ENCODE measurements at places on chromosomes 4 and X. TPM values are rescaled to one million over a fixed set of nuclear protein-coding genes. Genes with fewer than 3 reads are reported as not detected.

GRCh38 chrX:71618303-71618721, at the start of gene CXCR3:
Gene CXCR3 (minus strand): TSS chrX:71618511. CDS start chrX:71618449, 62 bp downstream.
- no peak within 1 kb of the TSS for H3K27ac ChIP-seq
- H3K36me3 ChIP-seq: peaks cover 11% of the 10 kb centered on the region
- H3K4me1 ChIP-seq: peaks cover 4% of the 10 kb centered on the region
- H3K27me3 ChIP-seq: peaks cover 5% of the 10 kb centered on the region
- no peak within 1 kb of the TSS for H3K4me3 ChIP-seq

The TMEM31 gene
- 0.34 TPM for total RNA-seq

The DNAAF6 gene
- total RNA-seq: not detected

GRCh38 chrX:84830836-84831235, 172.8 kb upstream of the APOOL start:
- H3K27ac ChIP-seq: no peak overlapping the region
- no peaks in the 10 kb centered on the region for H3K4me1 ChIP-seq
- H3K4me3 ChIP-seq: no peak overlapping the region
- no peaks in the 10 kb centered on the region for H3K27me3 ChIP-seq
- DNase-seq: no peak

The FAM241A gene
- 2.3 TPM for total RNA-seq

The WDFY3 gene
- 284 TPM for total RNA-seq

The PNMA6A gene
- total RNA-seq: 2.1 TPM

The GATA1 gene
- not detected for total RNA-seq

GRCh38 chr4:158304694-158305093, 94.4 kb downstream of the TMEM144 start:
- H3K4me3 ChIP-seq: no peak overlapping the region
- H3K27ac ChIP-seq: no peak overlapping the region
- H3K27me3 ChIP-seq: no peaks in the 10 kb centered on the region
- no peak for DNase-seq
- H3K36me3 ChIP-seq: no peaks in the 10 kb centered on the region
- H3K4me1 ChIP-seq: no peaks in the 10 kb centered on the region

The COL4A6 gene
- 0.79 TPM for total RNA-seq

GRCh38 chr4:8144359-8144758, 14.3 kb downstream of the ABLIM2 start:
- H3K4me1 ChIP-seq: peaks cover 7% of the 10 kb centered on the region
- H3K36me3 ChIP-seq: no peaks in the 10 kb centered on the region
- H3K27ac ChIP-seq: no peak overlapping the region
- DNase-seq: peak; percentile 51

DNA sequence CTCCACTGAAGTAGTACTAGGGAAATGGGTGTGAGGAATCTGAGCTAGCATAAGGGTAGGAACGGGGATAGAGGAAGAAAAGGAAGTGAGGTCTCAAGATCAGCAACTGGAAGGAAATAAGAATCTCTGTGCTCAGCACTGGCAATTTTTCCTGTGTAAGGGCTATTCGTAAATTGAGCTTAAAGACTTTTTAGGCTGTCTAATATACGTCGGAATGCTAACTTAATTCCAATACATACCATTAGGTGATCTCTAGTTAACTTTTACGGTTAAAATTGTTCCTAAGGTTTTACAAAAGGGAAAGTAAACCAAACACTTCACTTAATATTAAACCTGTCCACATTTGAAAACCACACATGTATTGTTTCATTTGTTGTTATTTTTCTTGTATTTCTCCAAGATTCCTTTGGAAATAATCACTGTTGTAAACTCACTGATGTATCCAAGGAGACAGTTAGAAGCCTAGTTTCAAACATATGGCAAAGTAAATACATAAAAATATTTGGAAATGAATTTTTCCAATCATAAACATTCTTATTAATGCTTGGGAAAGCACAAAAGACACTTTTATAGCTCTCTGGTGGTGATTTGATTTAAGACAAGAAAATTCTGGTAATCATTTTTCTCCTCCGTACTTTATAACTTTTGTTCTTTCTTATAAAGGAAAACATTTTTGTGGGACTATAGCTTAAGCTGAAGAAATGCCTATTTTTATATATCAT, 28.1 kb upstream of the HPGDS start:
- no peak overlapping the region for H3K4me3 ChIP-seq
- H3K4me1 ChIP-seq: no peaks in the 10 kb centered on the region
- no peaks in the 10 kb centered on the region for H3K27me3 ChIP-seq
- no peak for DNase-seq
- H3K36me3 ChIP-seq: no peaks in the 10 kb centered on the region

The CXCL11 gene
- not detected for total RNA-seq

DNA sequence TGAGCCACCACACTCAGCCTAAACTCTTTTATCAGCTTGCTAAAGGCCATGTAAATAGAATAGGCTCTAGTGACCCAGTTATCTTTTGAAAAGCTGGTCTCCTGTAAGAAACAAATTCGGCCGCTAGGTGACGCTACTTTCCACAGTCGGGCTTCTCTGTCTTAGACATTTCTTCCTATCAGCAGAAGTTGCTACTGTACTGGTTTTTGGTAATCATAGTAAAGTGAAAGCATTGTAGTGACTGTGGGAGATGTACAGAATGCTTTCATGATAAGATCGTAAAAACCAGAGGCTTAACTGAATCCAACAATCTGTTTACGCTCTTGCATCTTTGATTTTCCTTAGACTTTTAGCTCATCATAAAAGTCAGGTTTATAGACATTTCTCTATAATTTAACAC, 82.6 kb downstream of the GK start:
- H3K4me1 ChIP-seq: no peaks in the 10 kb centered on the region
- H3K27ac ChIP-seq: no peak overlapping the region
- no peak overlapping the region for H3K4me3 ChIP-seq
- no peaks in the 10 kb centered on the region for H3K36me3 ChIP-seq

The JCHAIN gene
- total RNA-seq: 0.97 TPM

- no peaks in the 10 kb centered on the region for H3K36me3 ChIP-seq
- no peaks in the 10 kb centered on the region for H3K27me3 ChIP-seq
- H3K4me1 ChIP-seq: peaks cover 9% of the 10 kb centered on the region
- no peak overlapping the region for H3K4me3 ChIP-seq
- DNase-seq: no peak
- no peak overlapping the region for H3K27ac ChIP-seq
These were observed 168.8 kb downstream of the RCHY1 start for GRCh38 chr4:75345423-75345822.

GRCh38 chrX:83469551-83469950, 38.5 kb upstream of the POU3F4 start:
- no peaks in the 10 kb centered on the region for H3K4me1 ChIP-seq
- H3K27ac ChIP-seq: no peak overlapping the region
- H3K4me3 ChIP-seq: no peak overlapping the region
- peak; percentile 55 for DNase-seq
- no peaks in the 10 kb centered on the region for H3K36me3 ChIP-seq

The SHOX gene
- not detected for total RNA-seq

DNA sequence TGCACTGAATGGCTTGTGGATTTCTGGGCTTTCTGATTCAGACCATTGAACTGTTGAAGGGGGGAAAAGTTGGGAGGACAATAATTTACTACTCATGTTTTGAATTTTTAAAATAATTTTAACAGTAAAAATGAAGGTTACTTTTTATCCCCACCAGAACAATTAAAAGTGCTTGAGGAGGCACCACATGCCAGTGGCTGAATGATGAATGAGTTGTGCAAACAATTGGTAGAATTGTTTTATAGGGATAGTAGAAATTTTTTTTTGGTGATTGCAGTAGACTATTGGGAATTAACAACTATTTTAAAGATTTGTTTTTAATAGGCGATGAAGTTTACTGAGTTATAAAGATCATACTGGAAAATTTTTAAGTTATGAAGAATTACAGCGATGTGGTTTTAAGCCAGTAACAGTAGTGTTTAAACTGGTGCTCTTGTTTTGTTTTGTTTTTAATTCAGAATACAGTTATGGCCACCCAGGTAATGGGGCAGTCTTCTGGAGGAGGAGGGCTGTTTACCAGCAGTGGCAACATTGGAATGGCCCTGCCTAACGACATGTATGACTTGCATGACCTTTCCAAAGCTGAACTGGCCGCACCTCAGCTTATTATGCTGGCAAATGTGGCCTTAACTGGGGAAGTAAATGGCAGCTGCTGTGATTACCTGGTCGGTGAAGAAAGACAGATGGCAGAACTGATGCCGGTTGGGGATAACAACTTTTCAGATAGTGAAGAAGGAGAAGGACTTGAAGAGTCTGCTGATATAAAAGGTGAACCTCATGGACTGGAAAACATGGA, 2.7 kb downstream of the REST start:
- H3K4me3 ChIP-seq: no peak overlapping the region
- no peaks in the 10 kb centered on the region for H3K27me3 ChIP-seq
- DNase-seq: no peak
- no peaks in the 10 kb centered on the region for H3K36me3 ChIP-seq
- H3K27ac ChIP-seq: no peak overlapping the region
- H3K4me1 ChIP-seq: peaks cover 10% of the 10 kb centered on the region

GRCh38 chr4:181194096-181194495, 1049.1 kb upstream of the TENM3 start:
- no peaks in the 10 kb centered on the region for H3K27me3 ChIP-seq
- no peak overlapping the region for H3K4me3 ChIP-seq
- no peak for DNase-seq
- H3K36me3 ChIP-seq: no peaks in the 10 kb centered on the region
- H3K27ac ChIP-seq: no peak overlapping the region

DNA sequence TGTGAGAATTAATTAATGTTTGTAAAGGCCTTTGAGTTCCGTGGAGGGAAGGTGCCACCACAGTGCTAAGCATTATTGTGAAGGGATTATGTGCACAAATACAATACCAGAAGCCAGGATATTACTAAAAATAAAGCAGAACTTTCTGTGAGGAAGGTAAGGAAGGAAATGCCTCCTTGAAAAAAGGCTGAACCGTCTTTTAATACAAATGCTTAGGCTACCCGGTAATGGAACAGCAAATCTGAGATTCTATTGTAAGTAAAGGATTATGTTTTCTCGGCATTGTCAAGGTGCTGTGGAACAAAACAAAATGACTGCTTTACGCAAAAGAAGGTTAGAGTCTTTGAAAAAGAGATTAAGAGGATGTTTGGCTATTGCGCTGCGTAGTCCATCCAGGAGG, 57.9 kb upstream of the SPRY1 start:
- no peak for DNase-seq
- H3K36me3 ChIP-seq: no peaks in the 10 kb centered on the region
- no peak overlapping the region for H3K4me3 ChIP-seq

GRCh38 chrX:71181558-71181909, 36.9 kb downstream of the NLGN3 start:
- H3K36me3 ChIP-seq: no peaks in the 10 kb centered on the region
- H3K4me1 ChIP-seq: peaks cover 9% of the 10 kb centered on the region
- H3K27me3 ChIP-seq: no peaks in the 10 kb centered on the region
- peak overlapping the region; percentile 35 for H3K4me3 ChIP-seq

DNA sequence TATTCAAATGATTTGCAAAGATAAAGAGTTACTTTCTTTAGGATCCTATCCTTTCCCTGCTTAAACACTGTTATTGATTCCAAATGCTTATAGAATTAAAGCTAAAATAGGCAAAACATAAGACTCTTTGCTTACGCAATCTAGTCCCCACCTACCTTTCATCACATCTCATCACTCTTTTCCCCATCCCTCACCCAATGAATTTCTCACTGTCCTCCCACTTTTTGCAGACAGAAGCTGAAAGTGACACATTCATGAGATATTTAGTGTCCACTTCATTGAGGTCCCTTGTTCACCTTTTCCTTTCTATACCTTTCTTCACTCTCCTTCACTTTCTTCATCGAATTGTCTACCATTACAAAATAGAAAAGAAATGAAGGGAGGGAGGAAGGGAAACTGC, 424 bp downstream of the SATL1 start:
- no peaks in the 10 kb centered on the region for H3K27me3 ChIP-seq
- H3K4me1 ChIP-seq: no peaks in the 10 kb centered on the region
- H3K36me3 ChIP-seq: no peaks in the 10 kb centered on the region
- peak overlapping the region; percentile 54 for H3K4me3 ChIP-seq
- H3K27ac ChIP-seq: peak overlapping the region; percentile 75

DNA sequence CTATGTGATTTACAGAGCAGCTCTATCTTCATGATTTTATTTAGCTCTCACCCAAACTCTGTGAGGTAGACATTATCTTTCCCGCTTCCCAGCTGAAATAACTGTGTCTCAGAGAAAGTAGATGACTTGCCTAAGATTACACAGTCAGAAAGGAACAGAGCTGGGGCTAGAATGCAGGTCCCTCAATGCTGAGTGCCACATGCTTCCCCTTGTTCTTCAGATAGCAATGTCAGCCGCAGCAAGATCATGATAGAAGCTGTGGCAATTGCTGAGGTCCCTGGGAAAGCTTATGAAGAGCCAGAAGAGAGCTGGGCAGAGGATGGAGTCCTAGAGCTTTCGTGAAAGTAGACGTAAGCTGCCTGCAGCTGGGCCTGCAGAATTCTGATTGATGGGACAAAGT, 11.1 kb upstream of the GABRE start:
- no peaks in the 10 kb centered on the region for H3K36me3 ChIP-seq
- H3K27me3 ChIP-seq: peaks cover 6% of the 10 kb centered on the region
- H3K4me3 ChIP-seq: no peak overlapping the region
- no peak overlapping the region for H3K27ac ChIP-seq
- no peak for DNase-seq

DNA sequence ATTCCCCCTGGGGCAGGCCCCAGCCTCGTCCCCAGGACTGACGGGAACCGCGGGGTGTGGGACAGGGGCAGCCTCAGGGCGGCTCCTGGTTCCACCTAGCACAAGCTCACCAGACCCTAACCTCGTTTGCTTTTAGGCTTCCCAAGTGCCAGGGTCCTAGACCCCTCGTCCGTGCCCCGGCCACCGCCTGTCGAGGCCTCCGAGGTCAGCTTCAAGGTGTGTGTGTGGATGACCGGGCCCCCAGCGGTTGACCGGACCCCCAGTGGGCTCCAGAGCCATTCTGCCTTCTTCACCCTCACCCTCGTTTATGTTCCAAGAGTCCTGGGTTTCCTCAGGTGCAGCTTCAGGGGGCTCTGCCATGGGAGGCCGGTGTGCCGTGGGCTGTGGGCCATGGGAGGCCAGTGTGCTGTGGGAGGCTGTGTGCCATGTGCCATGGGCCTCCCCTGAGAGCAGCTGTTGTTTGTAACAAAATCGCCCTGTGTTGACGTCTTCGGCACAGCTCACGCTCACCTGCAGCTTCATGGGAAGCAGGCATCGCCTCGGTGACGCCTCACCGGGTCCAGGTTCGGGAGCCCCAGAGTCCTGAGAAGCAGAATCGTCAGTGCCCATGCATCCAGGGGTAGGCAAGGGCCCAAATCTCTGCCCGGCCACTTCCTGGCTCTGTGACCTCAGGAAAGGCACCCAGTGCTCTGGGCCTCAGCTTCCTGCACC, 43.0 kb upstream of the HMX1 start:
- no peak overlapping the region for H3K4me3 ChIP-seq
- no peaks in the 10 kb centered on the region for H3K4me1 ChIP-seq
- no peak for DNase-seq
- H3K27me3 ChIP-seq: no peaks in the 10 kb centered on the region
- H3K27ac ChIP-seq: no peak overlapping the region

The RAI2 gene
- total RNA-seq: 21.3 TPM

DNA sequence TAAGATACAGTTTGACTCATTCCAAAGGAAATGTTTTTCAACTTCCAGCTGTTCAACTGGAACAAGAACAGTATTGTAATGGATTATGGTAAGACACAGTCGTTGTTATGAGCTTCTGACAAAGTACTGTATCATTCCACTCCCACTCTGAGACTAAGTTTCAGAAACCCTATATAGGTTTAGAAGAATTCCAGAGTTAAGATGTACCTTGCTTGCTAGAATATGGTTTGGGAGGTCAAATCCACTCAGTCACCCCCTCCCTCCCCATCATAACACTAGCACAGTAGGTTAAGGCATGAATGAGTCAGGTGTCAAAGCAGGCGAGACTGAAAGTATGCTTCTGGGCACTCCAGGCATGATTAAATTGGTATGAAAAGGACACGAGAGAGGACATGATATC, 339.7 kb downstream of the DMD start:
- H3K27me3 ChIP-seq: no peaks in the 10 kb centered on the region
- H3K4me1 ChIP-seq: no peaks in the 10 kb centered on the region
- no peak overlapping the region for H3K4me3 ChIP-seq
- no peaks in the 10 kb centered on the region for H3K36me3 ChIP-seq

Data from adrenal gland (tissue), 19 donors.